ENCODE measurements at places on chromosomes 3 and 15. TPM values are rescaled to one million over a fixed set of nuclear protein-coding genes. Genes with fewer than 3 reads are reported as not detected.

LAMB2 gene
- 278 TPM for total RNA-seq

- DNase-seq = no peak
These were observed 102.4 kb upstream of the SLC6A11 start for GRCh38 chr3:10713656-10714055.

SV2B gene
- total RNA-seq = 19.9 TPM

DNA sequence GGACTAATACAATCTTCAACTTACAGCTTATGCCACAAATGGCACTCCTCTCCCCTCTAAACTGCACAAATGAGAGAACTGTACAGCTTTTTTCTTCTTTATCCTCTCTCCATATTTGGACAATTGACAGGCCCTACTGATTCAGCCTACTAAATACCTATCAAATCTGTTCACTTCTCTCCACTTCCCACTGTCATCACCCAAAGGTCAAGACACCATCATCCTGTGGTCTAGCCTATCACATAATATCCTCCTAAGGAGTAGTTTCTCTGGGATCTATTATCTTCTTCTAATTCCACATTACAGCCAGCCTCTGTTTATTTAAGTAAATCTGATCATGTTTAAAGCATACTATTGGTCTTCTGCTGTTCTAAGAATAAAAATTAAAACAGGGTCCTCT, 33.0 kb upstream of the SLC12A8 start:
- DNase-seq = no peak

DNA sequence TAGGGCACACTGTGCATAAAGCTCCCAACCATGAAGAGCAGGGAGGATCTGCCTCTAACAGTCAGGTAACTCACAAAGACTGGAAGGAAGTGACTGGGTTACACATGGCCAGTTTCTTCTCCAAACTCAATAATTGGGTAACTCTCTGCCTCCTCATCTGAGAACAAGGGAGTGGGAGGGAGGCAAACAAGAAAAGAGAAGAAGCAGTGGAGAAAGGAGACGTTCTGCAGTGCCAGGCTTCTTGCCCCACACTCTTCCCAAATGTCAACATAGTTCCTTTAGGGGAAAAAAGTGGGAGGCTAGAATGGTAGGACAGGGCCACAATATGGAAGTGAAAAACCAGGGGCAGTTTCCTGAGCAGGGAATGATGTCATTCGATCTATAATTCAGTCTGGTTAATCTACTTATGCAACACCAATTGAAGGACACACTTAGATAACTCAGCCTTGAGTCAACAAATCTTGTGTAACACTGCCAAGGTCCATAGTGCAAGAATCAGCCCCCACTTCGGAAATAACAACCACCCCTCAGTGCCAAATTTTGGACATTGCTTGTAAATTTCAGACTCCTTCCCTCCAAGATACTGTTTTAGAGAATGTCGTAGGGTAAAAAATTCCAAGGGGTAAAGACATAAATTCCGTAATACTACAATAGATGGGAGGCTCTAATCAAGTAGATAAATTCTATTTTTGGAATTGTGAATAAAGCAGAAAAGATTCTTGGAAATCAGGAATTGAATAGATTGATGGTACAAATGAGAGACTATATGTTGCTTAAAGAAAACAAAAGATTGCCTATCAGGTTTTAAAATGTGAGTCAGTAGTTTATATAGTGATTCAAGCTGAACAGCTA, 143.0 kb downstream of the LPP start:
- no peak for DNase-seq

Measured in progenitor cell of endocrine pancreas (in vitro differentiated cells).